ENCODE measurements at places on chromosomes 2 and 18.

DNA sequence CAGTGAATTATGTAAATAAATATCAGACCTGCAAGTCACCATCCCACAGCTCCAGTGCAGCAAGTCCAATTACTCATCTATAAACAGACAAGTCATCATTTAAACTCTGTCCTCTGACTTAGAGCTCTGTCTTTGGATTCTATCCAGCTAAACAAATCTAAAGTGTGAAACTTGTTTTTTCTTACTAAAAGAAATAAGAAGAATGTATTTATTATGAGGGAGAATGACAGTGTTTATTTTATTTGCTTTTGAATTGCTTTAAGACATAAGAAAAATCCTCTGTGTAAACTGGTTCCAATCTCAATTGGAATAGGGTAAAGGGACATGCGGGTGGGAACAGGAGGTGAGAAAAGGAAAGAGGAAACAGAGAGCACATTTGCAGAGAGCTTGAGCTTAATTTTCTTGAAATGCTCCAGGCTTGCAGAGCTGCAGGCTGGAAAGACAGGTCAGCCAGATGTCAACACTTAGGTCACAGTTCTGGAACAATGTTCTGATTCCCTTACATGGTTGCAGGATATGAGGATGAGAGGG lies 355.8 kb downstream of the MEIS1 start:
- DNase-seq: no peak

- DNase-seq: no peak
Observed at GRCh38 chr2:224893848-224894247, 148.4 kb downstream of the DOCK10 start.

DNA sequence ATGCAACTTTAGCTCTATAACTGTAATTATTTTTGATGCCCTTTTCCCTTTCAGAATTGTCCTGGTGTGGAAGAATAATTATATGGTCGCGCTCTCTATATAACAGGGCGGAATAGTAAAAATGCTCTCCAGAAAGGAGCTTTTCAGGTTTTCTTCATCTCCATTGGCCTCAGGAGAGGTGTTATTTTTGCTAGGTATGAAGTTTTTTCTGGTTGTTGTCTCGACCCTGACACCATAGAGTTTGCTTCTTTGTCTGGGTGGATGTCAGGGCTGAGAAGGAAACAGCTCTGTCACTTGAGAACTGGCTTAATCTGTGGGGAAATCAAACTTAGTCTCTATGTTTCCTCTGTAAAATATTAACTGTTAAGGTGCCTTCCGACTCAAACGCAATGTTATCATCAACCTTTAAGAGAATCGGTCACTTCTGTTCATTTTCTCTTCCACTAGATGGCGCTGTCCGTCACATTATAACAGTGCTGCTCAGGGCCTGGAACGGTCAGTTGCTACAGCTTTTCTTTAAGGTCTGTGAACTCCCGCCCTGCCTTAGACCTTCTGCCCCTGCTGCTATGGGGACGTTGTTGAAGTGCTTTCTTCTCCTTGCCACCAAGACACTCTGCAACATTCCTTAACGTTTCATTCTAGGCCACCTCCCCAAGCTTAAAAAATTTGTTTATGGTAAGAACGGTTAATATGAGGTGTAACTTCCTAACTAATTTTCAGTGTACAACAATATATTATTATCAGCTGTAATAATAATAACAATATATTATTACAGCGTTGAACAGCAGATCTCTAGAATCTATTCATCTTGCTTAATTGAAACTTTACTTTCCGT lies 23.8 kb upstream of the SERPINB12 start:
- DNase-seq: peak; percentile 44

DNA sequence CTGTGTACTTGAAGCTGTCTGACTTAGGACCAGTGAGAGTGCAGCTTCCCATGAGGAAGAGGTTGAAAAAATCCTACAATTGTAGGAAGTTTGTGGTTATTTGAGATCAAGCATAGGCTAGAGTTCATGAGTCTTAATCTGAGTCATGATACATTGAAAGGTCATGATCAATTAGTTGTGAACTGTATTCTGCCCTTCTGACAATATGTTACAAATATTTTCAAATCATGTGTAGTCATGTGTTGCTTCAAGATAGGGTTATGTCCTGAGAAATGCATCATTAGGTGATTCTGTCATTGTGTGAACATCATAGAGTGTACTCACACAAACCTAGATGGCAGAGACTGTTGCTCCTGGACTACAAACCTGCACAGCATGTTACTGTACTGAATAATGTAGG lies 68.4 kb upstream of the MFF start:
- no peak for DNase-seq

DNA sequence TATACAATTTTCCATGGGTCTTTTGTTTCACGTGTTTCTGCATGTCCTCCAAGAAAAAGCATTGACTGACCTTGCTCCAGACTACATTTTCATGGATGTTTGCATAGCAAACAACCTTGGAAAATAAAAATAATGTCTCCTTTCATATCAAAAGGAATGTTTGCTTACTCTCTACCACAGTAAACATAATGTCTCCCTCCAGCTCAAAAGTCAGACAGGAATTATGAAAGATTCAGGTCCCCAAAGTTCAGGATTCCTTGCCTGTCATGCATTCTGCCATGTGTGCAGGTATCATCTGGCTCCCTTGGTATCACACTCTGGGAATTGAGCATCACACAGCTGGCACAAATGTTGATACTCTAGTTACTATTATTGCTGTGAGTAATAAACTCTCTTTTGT lies 103.1 kb upstream of the ZC3H15 start:
- DNase-seq: no peak

DNA sequence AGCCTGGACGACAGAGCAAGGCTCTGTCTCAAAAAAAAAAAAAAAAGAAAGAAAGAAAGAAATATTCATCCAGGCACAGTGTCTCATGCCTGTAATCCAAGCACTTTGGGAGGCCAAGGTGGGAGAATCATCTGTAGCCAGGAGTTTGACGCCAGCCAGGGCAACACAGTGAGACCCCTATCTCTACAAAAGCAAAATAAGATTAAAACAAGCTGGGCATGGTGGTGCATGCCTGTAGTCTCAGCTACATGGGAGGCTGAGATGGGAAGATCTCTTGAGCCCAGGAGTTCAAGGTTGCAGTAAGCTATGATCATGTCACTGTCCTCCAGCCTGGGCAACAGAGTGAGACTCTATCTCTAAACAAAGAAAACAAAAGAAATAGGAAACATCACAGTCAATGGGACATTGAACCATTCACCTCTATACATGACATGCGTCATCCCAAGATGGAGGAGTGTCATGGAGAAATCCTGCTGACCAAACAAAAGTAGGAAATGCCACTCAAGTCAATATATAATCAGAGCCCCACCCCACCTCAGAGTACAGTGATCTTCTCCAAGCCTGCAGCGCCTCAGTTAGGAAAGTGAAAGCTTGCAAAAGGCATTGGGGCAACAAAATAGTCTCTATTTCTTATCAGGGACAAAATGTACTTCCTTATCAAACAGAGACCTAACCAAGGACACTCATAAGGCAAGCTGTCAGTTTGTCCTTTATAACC lies 9.8 kb downstream of the FEV start:
- DNase-seq: no peak

GRCh38 chr2:65937379-65938160 lies 497.4 kb upstream of the MEIS1 start:
- no peak for DNase-seq

DNA sequence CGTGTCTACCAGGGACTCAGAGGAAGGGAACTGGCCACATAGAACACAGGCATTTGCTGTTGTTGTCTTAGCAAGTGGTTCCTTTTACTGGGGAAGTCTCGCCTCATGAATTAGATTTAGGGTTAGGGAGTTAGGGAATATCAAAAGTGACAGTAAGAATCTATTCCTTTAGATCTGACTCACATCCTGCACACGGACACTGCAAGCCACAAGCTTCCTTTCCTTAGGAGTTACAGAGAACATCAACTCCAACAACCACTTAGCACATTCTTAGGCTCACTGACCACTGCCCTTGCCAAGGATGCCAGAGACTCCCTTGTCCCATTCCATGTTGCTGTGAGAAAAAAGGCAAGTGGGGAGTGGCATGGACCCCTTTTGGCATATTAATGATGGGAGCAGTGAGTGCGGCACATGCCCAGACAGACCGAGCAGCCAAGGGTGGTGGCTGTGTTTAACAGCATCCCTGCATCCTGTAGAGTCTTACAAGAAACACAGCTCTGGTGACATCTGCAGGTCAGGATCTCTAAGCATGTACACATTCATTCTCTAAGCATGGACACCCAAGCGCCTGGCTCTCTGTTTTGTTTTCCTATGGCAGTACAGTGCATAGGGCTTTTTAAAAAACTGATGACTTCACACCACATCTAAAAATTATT lies 745.6 kb upstream of the RAB6C start:
- DNase-seq: peak; percentile 41

DNA sequence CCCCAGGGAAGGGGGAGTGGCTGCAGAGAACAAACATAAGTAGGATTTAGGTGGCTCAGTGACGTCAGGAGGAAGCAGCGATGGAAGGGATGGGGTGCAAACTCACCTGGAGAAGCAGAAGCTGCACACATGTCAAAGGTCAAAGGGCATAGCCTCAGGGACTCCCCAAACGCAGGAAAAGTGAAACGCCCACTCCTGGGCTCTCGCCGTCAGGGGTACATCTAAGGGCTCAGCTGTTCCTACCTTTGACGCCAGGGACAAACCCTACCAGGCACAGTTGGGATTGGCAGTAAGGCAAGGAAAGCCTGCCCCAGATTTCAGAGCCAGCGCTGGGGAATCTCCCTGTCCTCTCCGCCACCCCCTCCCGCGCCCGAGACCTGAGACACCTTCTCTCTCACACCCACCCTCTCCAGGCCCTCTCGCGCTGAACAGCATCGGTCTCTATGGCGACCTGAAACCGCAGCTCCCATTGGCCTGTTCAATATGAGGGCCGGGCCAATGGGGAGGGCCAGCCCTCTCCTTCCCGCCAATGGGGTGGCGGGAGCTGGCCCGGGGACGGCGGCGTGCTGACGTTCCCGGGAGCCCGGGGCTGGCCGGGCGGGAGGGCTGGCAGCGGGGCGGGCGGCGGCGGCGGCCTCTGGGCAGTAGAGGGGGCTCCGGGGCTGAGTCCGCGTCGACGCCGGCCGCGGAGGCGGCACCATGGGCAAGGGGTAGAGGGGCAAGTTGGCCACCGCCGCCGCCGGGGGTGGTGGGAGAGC lies at the start of the genes CCDC148 and PKP4:
Gene CCDC148, minus strand, starts transcription at position 445 of the 758 bp plus-strand sequence. Its CDS starts 314 bp downstream, at position 131.
Gene PKP4, plus strand, starts transcription at position 644 of the 758 bp plus-strand sequence. CDS start 76,233 bp downstream, outside the sequence.
- DNase-seq: peak; percentile 93

- DNase-seq: no peak
Observed at GRCh38 chr2:38159597-38159996, 83.6 kb upstream of the CYP1B1 start.

DNA sequence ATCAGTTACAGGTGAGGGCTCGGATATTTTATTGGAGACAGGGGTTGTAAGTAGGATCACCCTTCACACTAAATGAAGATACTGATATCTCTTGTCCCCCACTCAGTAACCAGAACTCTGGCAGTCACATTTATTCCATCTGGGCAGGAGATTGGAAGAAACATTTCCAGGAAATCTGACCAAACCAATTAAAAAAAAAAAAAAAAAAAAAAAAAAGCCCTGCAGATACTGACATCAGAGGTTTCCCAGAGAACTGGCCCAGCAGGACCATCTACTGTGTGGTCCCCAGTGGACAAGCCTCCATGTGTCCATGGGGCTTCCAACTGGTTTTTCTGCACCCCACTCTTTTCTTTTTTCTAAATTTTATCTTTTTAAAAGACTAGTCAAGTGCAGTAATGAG lies 41.3 kb downstream of the SH2D6 start:
- DNase-seq: no peak

DNA sequence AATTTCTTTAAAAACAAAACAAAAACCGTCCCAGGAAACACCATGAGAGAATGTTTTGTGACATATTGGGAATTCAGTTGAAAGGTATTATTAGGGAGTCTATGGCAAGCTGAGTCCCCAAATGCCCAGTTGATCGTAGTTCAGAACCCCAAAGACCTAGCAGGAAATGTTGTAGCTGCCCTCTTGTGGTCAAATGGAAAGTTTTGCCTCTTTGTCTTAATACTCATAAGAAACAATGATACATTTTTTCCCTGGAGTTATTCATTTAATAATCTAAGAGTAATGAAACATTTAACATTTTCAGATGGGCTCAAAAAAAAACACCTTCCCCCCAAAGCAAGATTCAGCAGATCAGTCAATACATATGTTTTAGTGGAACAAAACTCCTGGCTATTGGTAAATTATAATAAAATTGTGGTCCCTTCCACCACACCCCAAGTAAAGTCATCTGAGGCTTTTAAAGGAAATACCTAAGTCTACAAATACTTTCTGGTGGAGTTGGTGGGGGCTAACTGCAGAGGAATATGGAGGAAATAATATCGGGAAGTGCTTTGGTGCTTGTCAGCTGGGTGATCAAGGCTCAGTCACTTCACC lies 37.8 kb upstream of the EFEMP1 start:
- peak; percentile 28 for DNase-seq

DNA sequence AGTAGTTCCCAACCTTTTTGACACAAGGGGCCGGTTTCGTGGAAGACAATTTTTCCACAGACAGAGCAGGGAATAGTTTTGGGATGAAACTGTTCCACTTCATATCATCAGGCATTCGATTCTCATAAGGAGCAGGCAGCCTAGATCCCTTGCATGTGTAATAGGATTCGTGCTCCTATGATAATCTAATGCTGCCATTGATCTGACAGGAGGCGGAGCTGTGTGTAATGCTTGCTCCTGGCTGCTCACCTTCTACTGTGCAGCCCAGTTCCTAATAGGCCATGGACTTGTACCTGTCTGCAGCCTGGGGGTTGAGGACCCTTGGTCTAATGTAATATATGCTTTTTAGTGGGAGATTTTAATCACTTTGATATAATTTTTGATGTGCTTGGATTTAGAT lies 188.7 kb upstream of the KLHL14 start:
- no peak for DNase-seq

DNA sequence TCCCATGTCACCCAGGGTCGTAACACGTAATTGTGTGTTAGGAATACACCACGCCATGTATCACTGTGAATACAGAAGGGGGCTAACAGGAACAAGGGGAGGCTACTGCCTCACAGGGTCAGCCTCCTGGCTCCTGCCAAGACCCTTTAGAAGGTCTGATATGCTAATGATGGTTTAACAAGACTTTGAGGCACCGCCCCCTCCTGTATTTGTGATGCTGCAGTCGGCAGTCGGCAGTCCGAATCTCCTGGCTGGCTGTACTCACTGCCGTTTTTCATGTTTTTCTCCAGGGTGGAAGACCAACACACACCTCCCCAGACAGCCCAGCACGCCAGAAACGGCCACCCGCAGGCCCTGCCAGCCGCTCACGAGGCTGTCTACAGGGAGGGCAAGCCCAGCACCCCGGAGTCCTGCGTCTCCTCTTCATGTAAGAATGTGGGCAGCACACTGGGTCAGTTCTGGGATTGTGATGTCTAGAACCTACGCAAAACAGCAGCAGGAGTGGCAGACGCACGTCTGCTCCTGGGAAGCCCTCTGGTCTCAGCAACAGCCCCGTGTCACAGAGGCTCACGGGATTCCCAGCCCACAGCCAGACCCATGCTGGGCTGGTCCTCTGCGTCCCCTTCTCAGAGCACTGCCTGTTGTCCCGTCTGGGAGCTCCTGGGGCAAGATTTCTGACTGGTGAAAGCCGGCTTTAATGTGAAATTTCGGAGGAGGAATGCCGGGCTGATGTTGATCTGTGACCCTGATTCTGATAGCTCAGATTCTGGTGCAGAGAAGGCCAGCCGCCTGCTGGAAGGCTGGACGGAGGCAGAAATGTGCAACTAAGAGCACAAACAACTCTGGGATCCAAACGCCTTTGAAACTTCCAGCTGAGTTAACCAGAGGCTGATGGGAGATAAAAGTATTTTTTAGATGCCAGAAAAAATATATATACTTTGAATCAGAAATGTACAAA lies 39.7 kb upstream of the B3GNT7 start:
- DNase-seq: no peak
